ENCODE measurements at places on chromosomes 13 and 19.

GRCh38 chr13:114155926-114156883 is 22.9 kb upstream of the CFAP97D2 start:
- DNase-seq: no peak

DNA sequence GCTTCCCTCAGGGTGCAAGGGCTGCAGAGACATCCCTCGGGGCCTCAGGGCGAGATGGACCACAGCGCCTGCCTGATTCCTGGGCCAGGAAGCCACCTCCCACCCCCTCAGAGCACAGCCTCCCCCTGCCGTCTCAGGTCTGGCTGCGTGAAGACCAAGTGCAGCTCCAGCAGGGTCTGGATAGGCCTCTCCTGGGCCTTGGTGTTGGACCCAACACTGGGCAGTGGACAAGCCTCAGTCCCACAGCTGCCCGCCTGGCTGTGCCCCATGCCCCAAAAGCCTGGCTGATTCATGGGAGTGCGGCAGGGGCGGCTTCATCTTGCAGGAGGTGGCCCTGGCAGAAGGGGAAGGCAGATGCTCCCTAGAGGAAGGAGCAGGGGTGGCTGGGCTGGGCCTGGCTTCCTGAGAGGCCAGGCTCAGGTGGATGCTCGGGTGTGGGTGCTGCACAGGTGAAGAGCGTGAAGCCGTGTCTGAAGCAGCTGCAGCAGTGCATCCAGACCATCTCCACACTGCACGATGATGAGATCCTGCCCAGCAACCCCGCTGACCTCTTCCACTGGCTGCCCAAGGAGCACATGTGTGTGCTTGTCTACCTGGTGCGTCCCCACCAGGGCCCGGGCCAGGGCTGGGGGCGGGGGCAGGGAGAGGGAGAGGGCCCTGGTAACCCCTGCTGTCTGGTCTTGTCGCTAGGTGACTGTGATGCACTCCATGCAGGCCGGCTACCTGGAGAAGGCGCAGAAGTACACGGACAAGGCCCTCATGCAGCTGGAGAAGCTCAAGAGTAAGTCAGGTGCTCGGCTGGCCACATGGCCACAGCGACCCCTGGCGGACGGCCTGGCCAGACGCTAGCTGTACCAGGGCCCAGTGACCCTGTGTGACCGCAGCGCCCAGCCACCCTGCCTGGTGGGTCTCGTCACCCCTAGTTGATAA is 21.7 kb downstream of the MAU2 start:
- peak; percentile 40 for DNase-seq

- no peak for DNase-seq
Observed at GRCh38 chr19:35419046-35419445, 29.0 kb upstream of the FFAR2 start.

DNA sequence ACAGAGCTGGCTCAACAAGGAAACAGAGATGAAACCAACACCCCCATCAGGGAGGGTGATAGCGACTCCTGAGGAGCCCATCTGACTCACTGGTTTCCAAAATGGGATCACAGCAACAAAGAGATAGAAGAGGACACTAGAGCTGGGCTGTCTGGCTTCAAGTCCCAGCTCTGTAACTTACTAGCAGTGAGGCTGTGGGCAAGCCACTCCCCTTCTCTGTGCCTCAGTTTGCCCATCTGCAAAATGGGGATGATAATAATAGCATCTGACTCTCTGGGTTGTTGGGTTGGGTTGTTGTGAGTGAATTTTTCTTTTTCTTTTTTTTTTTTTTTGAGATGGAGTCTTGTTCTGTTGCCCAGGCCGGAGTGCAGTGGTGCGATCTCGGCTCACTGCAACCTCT is 14.3 kb downstream of the IGSF23 start:
- no peak for DNase-seq

- DNase-seq: no peak
Observed at GRCh38 chr19:47497821-47498520, 14.0 kb upstream of the KPTN start.

GRCh38 chr19:709196-709964 is 645 bp downstream of the PALM start:
- DNase-seq: no peak

DNA sequence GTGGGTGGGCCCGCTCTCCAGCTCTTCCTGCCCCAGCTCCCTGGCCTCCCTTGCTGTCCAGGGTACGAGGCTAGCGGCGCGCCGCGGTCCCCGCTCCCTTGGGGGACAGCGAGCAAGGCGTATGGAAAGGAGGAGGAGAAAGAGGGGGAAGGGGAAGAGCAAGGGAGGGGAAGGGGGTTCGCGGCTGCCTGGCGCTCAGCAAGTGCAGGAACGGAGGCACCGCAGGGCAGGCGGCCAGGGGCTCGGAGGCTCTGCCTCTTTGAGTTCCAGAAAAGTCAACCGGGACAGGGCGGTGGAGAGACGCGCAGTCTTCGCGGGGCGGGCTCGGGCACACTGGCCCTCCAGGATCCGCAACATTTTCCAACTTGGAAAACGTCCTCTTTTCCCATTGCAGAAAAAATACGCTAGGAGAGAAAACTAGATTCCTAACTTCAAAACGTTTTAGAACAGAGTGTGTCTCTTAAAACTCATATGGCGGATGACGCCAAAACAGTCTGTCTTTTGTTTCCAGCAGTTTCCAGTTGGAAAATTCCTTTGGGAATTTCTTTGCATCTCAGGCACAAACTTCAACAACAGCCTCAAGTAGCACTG is 23.1 kb upstream of the TNFRSF19 start:
- DNase-seq: peak; percentile 2

- DNase-seq: no peak
Observed at GRCh38 chr13:108185223-108185622, 30.1 kb downstream of the LIG4 start.

- DNase-seq: no peak
Observed at GRCh38 chr19:18992696-18993095, 40.6 kb downstream of the SUGP2 start.

DNA sequence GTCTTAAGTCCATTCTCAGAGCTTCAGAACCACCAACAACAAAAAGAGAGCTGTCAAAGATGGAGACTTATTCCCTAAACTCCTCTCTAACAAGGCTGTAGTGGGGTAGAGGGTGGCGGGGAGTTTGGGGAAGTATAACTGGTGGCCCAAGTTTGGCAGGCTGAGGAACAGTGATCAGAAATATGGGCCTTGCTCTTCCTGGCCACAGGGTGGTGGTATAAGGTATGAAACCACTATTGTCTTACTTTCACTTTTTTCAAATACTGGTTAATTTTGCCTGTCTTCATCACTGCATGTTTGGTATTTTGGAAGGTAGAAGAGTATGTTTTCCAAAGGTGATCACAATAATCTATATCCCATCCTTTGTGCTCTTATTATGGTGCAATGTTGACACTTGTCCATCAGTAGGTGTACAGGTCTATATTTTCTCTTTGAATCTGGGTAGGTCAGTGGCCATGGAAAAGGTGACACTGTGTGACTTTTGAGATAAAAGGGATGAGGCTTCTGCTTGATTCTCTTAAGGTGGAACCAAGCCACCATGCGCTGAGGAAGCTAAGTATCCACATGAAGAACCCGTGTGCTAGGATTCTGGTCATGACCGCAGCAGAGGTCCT is 23.2 kb upstream of the GPC5 start:
- DNase-seq: no peak

- no peak for DNase-seq
Observed at GRCh38 chr19:56978023-56978565, 137.6 kb upstream of the PEG3 start.

All from hypothalamus (tissue), 51 donors.